ENCODE measurements at places on chromosomes 6 and 20.

DNA sequence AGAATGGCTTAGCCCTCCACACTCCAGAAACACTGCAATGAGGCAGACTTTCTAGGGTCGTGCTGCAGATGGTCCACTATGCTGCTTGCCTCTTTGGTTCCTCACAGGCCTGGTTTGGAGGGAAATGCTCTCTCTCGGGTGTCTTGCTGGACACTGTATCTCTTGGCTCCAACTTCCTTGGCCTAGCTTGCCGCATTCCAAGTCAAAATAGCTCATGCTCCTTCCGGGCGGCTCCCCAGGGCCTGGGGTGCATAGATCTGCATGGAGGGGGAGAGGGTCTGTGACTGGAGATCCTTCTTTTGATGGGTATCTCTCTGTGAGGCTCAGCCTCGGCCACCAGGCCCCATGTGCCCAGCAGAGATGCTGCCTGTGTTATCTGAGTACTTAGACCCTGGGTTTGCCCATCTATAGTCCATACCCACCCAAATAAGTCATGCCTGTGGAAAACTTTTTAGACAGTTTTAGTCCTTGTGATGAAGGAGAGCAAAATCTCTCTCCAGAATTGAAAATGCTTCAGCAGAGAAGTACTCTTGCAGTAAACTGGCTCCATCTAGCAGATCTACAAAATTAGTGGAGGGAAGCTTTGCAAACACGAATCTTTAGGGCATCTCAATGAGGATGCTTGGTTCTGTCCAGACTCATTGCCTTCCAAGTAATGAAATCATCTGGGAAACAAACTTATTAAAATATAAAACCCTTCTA, 264.1 kb upstream of the RIN2 start:
- no peak for DNase-seq

DNA sequence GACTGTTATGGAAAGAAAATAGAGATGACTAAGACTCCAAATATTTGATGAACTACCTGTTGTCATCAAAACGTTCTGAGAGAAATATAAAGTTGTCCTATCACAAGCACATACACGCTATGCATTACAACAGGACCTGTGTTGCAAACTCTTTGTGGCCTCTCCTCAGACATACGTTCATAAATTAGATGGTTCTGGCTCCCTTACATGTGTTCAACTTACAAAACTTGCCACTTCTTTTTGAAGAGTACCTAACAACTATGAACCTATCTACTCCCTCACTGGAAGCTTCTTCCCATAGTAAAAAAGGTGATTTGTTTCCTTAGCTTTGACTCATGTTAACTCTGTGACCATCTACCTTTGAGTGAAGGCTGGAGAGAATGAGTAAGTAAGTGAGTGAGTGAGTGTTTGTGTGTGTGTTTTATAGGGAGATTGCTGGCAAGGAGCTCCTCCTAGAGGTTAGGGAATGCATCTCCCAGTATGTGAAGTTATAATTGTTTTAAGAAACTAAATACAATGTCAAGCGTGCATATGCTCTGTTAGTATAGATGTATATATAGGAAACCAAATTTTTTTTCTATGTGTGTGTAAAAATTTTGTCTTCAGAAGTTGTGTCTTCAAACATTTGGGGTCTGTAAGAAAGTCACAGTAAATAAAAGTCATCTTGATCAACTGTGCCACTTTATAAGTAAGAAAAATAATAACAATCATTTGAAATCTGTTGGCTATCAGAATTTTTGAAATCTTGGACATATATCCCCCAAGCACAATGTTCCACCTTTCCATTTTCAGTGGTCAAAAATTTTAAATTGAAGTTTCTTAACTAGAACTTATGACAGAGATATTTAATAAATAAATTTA, 1211.1 kb upstream of the GJE1 start:
- peak; percentile 75 for DNase-seq

- no peak for DNase-seq
Observed at GRCh38 chr6:17865243-17865642, 122.2 kb downstream of the KIF13A start.

- no peak for DNase-seq
Observed at GRCh38 chr6:131281471-131282270, 146.4 kb downstream of the AKAP7 start.

- peak; percentile 10 for DNase-seq
Observed at GRCh38 chr6:65633501-65633900, 73.5 kb downstream of the EYS start.

DNA sequence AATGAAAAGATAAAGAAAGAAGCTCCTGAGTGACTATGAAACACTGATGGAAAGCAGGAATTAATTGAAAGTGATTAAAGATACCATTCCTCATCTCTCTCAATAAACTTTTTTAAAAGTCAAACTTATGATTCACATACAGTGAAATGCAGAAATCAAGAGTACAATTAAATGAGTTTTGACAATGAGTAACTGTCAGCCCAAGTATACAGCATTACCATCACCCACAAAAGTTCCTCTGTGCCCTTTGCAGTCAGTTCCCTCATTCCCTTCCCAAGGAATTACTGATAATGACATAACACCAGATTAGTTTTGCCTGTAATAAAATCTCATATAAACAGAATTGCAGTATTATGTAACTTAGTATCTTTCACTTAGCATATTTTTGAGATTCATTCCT, 44.5 kb downstream of the ATG5 start:
- DNase-seq, result peak; percentile 20

DNA sequence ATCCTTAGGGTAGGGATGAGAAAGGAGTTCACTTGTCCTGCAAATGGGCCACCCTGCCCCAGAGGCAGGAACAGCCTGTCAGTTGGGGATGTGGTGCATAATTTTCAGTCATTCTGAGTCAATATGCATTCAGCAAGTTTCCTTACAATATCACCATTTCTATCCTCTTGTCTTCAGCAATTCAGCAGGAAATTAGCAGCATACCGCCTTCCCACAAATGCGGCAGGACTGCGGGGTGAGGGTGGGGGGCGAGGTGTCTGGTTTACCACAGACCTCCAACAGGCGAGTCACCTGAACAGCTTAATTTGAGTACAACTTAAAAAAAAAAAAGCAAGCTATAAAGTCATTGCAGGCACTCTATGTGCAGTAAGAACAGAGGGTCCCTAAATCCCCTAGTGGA, 126.8 kb downstream of the MAP3K7 start:
- DNase-seq, result peak; percentile 61

- DNase-seq, result no peak
Observed at GRCh38 chr6:27669295-27669623, 196.4 kb upstream of the ZNF184 start.

DNA sequence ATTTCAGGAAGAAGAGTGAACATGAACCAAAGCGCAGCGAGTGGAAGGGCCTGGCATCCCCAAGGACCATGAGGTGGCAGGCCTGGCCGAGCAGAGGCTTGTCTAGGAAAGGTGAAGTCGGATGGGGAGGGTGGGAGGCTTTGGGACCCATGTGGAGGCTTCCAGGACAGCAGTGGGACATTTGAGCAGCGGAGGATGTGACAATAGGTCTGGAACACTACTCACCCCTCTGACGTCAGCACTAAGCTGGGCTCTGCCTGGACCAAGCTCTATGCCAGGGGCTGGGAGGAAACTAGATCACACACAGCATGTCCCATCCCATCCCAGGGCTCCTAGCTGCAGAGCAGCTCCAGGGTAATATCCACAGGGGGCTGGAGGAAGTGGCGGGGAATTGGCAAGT, 175.3 kb upstream of the RIN2 start:
- no peak for DNase-seq

Data from HT1080 (cell line).